Stimulated activated CD8-positive, alpha-beta memory T cell treated with anti-CD3 and anti-CD28 coated beads, Interleukin-4, amount 100 ng/mL, for 4 hours (primary cell): ENCODE measurements at places on chromosomes 12 and 14.

DNA sequence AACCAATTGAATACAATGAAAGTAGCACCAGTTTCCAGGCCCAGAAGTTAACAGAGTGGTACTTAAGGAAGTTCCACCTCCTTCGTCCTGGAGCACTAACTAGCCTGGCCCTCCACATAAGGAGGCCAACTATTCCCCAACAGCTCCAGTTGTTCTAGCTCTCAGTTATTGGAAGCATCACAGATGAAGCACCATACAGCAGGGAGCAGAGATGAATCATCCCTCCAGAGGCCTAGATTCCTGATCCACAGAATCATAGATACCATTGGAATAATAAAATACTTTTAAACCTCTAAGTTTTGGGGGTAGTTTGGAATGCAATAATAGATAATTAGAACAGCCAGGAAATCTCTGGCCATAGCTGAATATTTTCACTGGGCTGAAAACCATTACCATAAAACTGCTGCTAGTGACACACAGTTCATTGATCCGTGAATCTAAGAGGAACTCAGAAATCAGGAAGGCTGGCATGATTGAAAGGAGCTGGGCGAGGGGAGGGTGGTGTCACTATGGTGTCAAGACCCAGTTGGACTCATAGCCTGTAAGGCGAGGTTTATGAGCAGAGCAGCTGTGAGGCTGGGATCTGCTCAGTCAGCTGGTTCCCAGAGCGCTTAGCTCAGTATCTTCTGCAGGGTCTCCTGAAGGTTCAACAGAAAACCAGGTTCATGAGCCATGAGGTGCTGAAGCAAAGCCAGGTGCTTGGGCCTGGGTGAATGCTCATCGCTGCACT, 371.4 kb upstream of the TMTC1 start:
- no peak for DNase-seq

DNA sequence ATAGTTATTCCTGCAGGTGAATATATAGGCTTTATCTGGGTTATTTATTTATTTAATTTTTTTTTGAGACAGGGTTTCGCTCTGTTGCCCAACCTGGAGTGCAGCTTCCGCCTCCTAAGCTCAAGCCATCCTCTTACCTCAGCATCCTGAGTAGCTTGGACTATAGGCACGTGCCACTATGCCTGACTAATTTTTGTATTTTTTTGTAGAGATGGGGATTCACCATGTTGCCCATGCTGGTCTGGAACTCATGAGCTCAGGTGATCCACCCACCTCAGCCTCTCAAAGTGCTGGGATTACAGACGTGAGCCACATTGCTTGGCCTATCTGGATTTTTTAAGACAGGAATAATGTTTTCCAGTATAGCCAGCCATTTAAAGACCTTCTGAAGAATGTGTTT, 2.0 kb downstream of the RAN start:
- no peak for DNase-seq

DNA sequence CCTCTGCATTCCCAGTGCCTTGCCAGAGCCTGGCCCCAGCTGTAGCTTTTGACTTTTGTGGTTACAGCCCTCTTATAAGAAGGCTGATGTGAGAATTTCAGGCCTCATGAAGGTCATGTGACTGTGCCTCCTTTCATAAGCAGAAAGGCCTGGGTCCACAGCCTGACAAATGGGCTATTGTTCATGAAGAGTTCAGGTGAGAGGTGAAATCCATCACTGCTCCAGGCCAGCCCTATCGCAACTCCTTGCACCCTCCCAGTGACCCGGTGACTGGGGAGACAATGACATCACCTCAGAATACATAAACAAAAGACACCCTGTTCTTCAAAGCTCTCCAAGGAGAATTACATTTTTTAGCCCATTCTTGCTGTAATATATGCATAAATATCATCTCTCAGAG, 321.5 kb downstream of the PCNX1 start:
- no peak for DNase-seq

DNA sequence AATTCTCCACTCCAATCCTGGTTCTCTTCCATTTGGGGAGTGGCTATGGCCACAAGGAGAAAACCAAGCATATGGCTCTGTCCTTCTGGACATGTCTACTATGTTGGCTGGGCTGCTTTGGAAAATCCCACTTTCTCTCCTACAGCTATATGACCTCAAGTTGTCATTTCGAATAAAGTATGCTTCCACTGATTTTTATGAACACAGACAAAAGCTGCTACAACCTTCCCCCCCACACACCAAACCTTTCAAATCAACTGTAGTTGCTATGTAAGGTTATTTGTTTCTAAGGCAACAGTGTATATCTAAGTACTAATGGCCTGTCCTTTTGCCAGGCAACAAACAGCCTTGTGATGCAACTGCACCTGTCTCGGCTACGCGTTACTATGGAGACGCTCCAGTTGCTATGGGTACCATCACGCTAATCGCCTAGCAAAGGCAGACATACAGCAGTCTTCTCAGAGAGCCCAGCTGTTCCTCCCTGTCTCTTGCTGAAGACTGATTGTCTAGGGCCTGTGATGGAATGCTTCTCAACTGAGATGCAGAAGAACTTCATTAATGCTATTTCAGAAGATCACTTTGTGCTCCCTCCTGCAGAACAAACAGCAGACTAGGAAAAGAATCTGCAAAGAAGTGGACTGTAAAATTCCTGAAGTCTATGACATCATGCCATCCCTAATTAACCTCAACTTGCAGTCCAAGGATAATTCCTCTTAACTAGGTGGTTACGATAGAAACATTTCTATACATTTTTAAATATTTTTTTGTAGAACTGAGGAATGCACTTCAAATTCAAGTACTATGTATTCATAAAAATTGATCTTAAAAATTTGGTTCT, 67.6 kb downstream of the FOXN3 start:
- no peak for DNase-seq

- DNase-seq, result no peak
Observed at GRCh38 chr12:57233357-57234232, 4.1 kb downstream of the SHMT2 start.

DNA sequence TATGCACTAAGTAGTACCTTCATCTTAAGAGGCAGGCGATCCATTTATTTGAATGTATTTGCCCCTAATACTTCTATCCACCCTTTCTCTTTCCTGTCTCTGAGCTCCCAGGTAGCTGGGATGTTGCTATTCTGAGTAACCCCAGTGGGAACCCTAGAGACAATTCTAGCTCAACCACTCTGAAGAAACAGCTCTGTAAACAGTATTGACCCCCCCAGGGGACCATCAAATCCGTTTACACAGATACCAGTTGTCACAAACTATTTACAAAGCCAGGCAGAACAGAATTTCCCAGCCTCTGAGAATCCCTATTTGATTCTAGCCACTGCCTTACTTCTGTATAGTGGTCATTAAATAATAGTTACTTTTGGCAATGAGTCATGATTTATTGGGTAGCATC, 64.9 kb downstream of the MIPOL1 start:
- DNase-seq, result no peak

GRCh38 chr14:75298187-75298965, 19.7 kb downstream of the FOS start:
- no peak for DNase-seq

GRCh38 chr12:5898874-5899273, 46.2 kb downstream of the ANO2 start:
- DNase-seq, result no peak

DNA sequence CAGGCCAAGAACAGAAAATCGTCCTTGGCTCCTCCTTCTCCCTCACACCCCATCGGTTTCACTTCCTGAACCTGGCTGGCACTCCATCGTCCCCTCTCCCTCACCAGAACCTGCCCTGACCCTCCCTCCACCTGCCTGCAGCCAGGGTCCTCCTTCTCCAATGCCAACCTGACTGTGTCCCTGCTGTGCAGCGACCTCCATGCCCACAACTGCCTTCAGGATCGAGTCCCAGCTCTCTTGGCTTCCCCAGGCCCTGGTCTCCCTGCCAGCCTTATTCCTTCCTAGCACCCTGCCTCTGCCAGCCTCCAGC, 19.8 kb downstream of the HVCN1 start:
- DNase-seq, result no peak

DNA sequence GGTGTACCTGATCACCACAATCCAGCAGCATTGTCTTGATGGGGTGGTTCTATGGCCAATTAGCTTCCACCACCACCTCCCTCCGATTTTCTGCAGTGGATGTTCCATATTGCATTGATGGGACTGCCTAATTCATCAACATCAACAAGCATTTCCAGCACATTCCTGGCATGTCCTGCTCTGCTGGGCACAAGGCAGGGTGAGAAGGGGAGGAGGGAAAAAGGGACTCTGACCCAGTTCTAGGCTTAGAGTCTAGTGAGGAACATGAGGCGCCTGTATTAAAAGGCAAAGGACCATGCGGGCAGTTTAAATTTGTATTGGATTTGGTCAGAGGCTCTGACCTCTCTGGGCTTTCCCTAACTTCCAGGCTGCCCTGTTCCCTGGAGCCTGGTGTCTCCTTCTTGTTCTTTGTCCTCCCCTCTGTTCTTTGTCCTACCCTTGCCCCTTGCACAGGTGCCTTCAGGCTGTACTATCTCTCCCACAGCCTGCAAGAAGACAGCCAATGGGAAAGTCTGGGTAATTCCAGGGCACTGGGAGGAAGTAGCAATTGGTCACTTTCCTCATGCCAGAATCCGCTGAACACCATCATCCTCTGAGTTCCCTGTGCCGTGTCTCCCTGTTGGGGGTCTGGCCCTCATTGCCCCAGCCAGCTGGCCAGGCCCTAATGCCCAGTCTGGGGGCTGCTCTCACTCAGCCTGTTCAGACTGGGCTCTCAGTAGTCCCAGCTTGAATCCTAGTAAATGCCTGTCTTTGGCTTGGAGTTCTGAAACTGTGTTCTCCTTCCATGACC, 43.3 kb downstream of the TSPAN11 start:
- no peak for DNase-seq

GRCh38 chr14:101022121-101022520, 118.6 kb upstream of the RTL1 start:
- DNase-seq, result no peak

DNA sequence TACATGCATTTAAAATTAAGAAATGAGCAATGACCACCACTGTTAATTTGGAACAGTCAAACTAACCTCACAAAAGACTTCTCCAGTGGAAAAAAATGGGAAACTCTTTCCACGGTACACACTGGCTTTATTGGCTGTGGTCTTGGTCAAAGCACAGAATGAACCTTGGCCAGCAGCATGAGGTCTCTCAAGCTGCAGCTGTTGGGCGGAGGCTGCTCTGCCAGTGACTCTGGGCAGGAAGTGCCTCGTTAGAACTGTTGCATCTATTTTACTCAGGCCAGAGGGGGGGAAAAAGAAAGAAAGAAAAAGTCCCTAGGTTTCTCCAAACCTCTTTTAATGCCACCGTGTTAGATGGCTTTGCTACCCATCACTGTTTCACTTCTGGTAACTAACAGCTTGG, 279.8 kb upstream of the DIO2 start:
- no peak for DNase-seq

GRCh38 chr12:105223352-105223845, 12.6 kb downstream of the APPL2 start:
- DNase-seq, result no peak

DNA sequence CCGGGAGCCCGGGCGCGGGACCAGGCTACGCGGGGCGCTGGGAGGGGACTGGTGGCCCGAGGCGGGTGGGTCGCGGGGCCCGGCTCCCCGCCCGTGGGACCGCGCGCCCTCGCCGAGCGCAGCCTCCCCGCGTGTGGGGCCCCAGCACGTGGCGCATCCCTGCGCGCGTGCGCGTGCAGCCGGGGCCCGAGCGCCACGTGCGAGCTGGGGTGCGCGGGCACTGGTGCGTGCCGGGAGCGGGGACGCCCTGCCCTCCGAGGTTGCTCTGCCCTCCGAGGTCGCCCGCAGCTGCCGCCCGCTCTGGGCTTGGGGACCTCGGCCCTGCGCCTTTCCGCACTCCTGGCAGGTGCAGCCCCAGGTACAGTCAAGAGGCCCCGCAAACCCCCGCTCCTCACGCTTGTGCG, 365 bp upstream of the CCDC88C start:
- DNase-seq, result no peak

DNA sequence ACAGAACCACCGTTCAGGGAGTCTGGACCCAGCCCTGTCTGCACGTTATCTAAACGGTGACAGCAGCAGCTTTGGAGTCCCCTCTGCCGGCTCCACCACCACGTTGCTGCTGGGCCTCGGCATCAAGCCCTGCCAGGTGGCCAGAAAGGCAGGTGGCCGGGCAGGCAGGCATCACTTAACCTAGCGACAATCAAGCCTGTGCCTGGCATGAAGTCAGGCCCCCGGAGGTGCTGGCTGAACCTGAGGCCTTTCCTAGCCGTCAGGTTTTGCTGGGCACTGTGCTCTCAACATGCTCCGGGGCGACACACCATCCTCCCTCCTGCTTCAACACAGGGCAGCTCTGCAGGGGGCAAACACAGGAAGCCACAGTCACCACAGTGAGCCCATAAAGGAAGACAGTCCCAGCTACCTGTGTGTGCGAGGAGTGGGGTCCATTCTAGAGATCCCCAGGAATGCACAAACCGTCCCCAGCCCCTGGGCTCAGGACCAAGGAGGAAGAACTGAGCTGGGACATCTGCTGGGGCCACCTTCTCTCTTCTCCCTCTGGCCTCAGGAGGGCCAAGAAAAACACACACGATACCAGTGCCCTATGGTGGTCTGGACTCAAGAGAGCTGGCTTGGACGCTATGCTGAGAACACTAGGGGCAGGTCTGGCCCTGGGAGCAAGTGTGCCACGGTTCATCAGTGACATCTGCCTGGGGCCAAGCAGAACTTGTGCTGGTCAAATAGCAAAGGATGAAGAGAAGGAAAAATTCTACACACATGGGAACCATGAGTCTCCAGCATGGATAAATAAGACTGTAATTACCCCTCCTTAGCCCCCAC, 44.7 kb downstream of the CCDC88C start:
- DNase-seq, result no peak

- DNase-seq, result no peak
Observed at GRCh38 chr12:1606021-1606622, 11.7 kb upstream of the FBXL14 start.

- peak; percentile 41 for DNase-seq
Observed at GRCh38 chr14:100221533-100222223, 17.3 kb upstream of the YY1 start.

GRCh38 chr12:66008985-66009384, 121.6 kb downstream of the LLPH start:
- no peak for DNase-seq

DNA sequence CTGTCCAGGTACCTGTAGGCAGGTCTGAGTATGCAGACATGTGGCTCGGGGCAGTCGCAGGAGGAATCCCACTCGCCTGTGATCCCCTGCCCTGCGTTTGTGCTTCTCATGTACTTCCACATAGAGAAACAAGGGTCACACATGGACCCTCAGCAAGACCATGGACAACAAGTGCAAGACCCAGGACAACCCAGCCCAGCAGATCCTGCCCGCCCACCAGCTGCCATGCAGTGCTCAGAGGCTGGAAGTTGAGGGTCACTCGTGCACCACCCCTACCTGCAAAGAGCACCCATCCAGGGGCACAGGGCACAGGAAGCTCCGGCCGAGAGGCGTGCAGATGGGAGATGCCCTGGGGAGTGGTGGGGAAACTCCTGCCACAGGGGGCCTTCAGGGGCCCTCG, 67.5 kb upstream of the C14orf180 start:
- DNase-seq, result no peak

GRCh38 chr12:75427491-75427890, 36.6 kb downstream of the GLIPR1L2 start:
- DNase-seq, result no peak

- DNase-seq, result no peak
Observed at GRCh38 chr12:116123451-116124258, 153.8 kb downstream of the MED13L start.
